ENCODE measurements at places on chromosomes 7 and 10. TPM values are rescaled to one million over a fixed set of nuclear protein-coding genes. Genes with fewer than 3 reads are reported as not detected.

SLIT1 gene
- polyA plus RNA-seq: 13.6 TPM

AHR gene
- 1.1 TPM for polyA plus RNA-seq

SLC16A12 gene
- polyA plus RNA-seq: not detected

ADAMTS14 gene
- not detected for polyA plus RNA-seq

BAIAP2L1 gene
- polyA plus RNA-seq: not detected

ARHGAP21 gene
- 25.7 TPM for polyA plus RNA-seq

HDAC9 gene
- polyA plus RNA-seq: 10.6 TPM

UCMA gene
- not detected for polyA plus RNA-seq

ANKRD7 gene
- 5.8 TPM for polyA plus RNA-seq

PNLIPRP2 gene
- not detected for polyA plus RNA-seq

CBX3 gene
- 118 TPM for polyA plus RNA-seq

ANKRD1 gene
- polyA plus RNA-seq: not detected

TMEM176B gene
- polyA plus RNA-seq: 2.5 TPM

TBATA gene
- not detected for polyA plus RNA-seq

TAC1 gene
- polyA plus RNA-seq: 336 TPM

CFAP70 gene
- 2.9 TPM for polyA plus RNA-seq

SMKR1 gene
- polyA plus RNA-seq: 4.8 TPM

MSS51 gene
- polyA plus RNA-seq: 0.36 TPM

PDE1C gene
- polyA plus RNA-seq: 31.3 TPM

SCRN1 gene
- polyA plus RNA-seq: 28.2 TPM

RNF32 gene
- polyA plus RNA-seq: 1.6 TPM

ZNF22 gene
- polyA plus RNA-seq: 17.6 TPM

CHST15 gene
- 38.8 TPM for polyA plus RNA-seq

ACBD7 gene
- 3.3 TPM for polyA plus RNA-seq

CLRN3 gene
- polyA plus RNA-seq: not detected
